DMS53 (cell line): ENCODE measurements at places on chromosomes 16 and 17.
A peak's percentile ranks its signal among the peaks of the same experiment; 100 is the strongest.

GRCh38 chr17:5069724-5070123 is 8.5 kb upstream of the ZFP3 start:
- no peak for DNase-seq

GRCh38 chr16:73882033-73882432 is 414.6 kb upstream of the PSMD7 start:
- DNase-seq: no peak

DNA sequence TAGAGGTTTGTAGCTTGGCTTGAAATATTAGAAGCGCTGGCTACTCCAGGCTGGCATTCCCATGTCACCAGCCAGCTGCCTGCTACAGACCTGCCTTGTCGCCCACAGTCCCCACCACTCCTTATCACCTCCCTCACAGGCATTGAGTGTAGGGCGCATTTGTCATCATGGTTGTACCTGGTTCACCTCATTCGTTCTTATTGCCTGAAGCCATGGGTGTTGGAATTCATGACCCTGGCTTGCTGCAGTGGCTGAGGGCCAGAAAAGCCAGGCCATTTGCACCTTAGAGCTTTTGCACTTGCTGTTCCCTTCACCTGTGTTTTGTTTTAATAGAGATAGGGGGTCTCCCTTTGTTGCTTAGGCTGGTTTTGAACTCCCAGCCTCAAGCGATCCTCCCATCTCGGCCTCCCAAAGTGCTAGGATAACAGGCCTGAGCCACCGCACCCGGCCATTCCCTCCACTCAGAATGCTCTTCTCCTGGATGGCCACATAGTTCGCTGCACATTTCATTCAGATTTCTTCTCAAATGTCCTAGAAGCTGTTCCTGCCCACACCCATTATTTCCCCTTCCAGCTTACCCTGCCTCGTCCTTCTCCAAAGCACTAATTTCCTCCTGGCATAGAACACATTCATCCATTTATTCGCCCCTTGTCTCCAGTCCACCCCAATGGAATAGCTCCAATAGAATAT is 97.6 kb downstream of the C16orf78 start:
- DNase-seq: no peak

DNA sequence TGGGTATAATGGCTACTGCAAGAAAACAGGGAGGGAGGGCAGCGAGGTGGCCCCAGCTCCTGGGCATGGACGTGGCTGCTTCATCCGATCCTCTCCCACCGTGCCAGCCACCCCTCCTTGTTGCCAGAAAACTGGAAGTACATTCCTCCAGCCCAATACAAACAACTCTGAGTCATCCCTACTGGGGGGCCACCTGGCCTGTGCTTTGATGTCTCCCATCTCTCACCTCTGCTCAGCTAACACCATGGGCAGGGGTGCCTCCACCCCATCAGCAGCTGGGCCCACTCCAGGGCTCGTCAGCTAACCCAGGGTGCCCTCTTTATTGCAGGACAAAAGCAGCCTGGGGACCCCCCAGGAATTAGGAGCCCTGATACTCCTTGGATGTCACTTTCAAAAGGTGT is 2.0 kb downstream of the RHBDF2 start:
- peak; percentile 79 for DNase-seq

GRCh38 chr17:69857412-69857835 is 217.6 kb upstream of the KCNJ16 start:
- peak; percentile 82 for DNase-seq

DNA sequence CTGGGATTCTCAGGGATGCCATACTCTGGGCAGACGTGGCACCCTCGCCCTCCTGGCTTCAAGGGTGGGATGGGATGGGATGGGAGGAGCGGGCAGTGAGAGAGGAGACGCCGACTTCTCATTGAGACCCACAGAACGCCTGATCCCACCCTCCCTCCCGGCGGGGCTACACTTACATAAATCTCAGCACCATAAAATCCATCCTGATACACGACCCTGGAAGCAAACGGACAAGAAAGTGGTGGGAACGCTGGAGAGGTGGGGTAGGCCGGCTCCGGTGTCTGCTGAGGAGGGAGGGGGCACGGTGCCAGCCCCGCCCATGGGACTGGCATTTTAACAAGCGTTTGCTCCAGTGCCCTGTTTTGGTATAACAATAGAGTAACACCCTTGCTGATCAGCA is 21.9 kb downstream of the ENGASE start:
- no peak for DNase-seq

DNA sequence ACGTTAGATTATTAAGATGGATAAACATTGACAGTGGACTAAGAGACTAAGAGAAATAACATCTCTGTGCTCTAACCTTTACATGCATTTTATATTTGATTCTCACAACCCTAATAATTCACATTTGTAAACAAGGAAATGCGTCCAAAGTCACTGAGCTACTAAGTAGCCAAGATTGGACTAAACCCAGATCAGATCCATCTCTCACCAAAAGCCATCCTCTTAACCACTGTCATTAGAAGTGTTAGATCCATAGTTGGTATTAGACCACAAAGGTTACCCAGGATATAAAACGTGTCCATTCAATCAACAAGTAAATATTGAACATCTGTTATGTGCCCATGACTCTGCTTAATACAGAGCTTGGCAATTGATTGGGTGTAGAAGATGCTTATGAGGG is 5.2 kb downstream of the HSD17B2 start:
- DNase-seq: peak; percentile 22

- no peak for DNase-seq
Measured at GRCh38 chr16:48082516-48082915, 73.3 kb downstream of the ABCC12 start.

GRCh38 chr17:57604771-57605674 is 140.1 kb downstream of the CCDC182 start:
- DNase-seq: no peak

DNA sequence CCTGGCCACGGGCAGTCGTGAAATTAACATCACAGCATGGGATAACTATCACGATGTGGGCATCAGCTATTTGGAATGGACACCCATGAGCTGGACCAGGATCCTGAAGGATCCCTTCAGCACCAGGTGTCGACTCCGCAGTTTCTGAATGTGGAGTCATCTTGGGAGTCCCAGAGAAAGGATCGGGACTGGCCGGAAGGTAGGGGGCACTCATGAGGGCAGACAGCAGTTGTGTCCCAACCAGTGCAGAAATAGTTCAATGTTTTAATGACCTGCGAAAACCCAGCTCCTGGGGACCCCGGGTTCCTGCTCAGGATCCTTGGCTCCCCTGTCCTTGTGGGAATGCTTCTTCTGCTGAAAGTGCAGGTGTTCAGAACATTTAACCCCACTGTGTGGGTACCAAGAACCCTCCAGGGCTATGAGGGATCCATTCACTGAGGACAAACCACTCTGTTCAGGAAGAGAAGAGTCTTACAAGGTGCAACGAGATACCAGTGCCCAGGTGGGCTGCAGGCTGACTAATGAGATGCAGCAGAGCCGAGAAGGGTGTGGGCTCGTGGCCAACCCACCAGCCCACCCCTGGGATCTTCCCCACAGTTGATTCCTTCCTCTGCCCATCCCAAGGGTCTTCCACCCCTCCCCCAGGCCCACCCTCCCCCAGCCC is 154.8 kb downstream of the SALL1 start:
- no peak for DNase-seq

- DNase-seq: no peak
Measured at GRCh38 chr16:48862087-48862532, 252.1 kb upstream of the N4BP1 start.

- DNase-seq: no peak
Measured at GRCh38 chr16:72427783-72428331, 255.9 kb upstream of the PMFBP1 start.

GRCh38 chr17:59155439-59156177 is at the start of gene PRR11:
Gene PRR11, plus strand, starts transcription at chr17:59155746. Its CDS starts 14,007 bp downstream, at chr17:59169753.
- DNase-seq: peak; percentile 100

DNA sequence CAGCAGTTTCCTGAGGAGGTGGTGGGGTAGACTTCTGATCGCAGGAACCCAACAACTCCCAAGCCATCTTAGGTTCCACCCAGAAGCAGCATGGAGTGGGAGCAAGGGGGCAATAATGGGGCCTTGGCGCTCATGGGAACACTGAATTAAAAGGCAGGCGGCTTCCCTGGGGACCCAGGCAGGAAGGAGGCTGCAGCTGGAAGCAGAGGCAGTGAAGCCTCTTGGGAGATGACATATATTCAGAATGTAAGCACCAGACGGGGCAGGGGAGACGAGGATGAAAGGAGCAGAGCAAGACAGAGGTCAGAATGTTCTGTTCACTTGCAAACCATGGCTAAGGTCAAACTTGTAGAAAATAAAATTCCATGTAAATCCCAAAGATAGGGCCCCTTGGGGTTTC is 2.9 kb downstream of the HIGD1B start:
- DNase-seq: no peak

GRCh38 chr17:42266918-42267766 is 9.0 kb downstream of the STAT5B start:
- DNase-seq: peak; percentile 24
